ENCODE measurements at places on chromosomes 3 and 15.

- no peak for DNase-seq
These were observed 212.0 kb downstream of the MINAR1 start for GRCh38 chr15:79644091-79644490.

GRCh38 chr15:98160236-98160635, 199.7 kb downstream of the ARRDC4 start:
- peak; percentile 32 for DNase-seq

DNA sequence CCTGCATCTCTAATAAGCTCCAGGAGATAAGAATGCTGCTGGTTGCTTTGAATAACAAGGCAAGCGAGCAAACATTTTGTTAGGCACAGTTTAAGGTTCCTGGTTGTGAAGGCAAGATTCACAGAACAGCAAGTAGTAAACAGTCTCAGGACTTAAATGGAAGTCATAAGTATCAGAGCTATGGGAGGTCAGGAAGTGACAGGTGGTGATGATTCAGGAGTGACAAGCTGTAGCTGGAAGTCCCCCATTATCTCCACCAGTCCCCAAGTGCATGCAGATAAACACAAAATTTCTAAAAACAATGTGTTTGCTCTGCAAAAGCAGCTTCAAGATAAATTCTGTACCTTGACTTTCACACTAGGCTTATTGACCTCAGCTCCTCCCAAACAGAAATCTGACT, 3.3 kb downstream of the FETUB start:
- DNase-seq, result no peak

- no peak for DNase-seq
These were observed at the start of gene ABCF3 for GRCh38 chr3:184186184-184186901. Gene ABCF3, plus strand, starts transcription at chr3:184186199. Its CDS starts 9 bp downstream, at chr3:184186208.

GRCh38 chr3:171026597-171027293, at the start of gene SLC2A2:
Gene SLC2A2, minus strand, starts transcription at chr3:171026720. Its CDS starts 50 bp downstream, at chr3:171026670.
- no peak for DNase-seq

DNA sequence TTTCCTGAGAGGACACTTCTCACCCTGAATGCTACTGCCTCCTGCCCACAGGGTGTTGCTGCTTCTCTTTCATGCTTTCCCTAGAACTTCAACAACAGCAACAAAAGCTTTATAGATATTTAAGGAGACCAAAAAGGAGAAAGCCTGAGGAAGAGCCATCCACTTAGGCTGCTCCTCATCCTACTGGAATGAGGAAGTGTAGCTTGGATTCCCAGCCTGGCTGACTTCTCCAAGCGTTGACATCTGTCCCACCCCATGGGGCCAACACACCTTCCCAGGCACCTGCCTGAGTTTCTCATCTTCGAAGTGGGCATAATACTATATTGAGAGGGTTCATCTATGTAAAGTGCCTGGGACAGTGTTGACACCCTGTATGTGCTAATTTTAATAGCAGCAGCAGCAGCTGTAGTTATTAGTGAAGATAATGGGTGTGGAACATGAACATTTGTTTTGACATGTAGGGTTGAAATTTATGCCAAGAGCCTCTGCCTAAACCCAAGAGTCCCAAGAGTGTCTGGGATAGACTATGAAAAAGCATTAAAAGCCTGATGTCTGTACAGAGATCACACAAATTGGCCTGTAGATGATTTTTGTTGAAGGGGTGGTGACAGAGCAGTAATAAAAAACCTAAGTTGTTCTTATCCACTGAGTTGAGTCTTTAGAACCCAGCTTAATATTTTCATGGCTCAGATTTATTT, 96.5 kb upstream of the PIAS1 start:
- no peak for DNase-seq

GRCh38 chr15:31392761-31393401, 66.2 kb downstream of the KLF13 start:
- DNase-seq, result peak; percentile 53

- no peak for DNase-seq
These were observed 68.0 kb downstream of the ATP11B start for GRCh38 chr3:182861348-182861747.
